Hindlimb muscle (tissue), 1 donor: ENCODE measurements at places on chromosomes 2 and 18. TPM values are rescaled to one million over a fixed set of nuclear protein-coding genes. Genes with fewer than 3 reads are reported as not detected.

SLC4A3 gene
- polyA plus RNA-seq = 12.8 TPM

HOXD12 gene
- not detected for polyA plus RNA-seq

ASXL3 gene
- 4.7 TPM for polyA plus RNA-seq

RFX8 gene
- polyA plus RNA-seq = 1.9 TPM

FBXO48 gene
- 1.8 TPM for polyA plus RNA-seq

SERTAD2 gene
- 30.7 TPM for polyA plus RNA-seq

SERPINB12 gene
- 1.3 TPM for polyA plus RNA-seq

SPEG gene
- polyA plus RNA-seq = 208 TPM

ITGA4 gene
- polyA plus RNA-seq = 27.1 TPM

TMEM37 gene
- polyA plus RNA-seq = 11.1 TPM

TMEM198 gene
- polyA plus RNA-seq = 3.6 TPM

TGFA gene
- 0.57 TPM for polyA plus RNA-seq

C1GALT1C1L gene
- polyA plus RNA-seq = 1.3 TPM

DNA sequence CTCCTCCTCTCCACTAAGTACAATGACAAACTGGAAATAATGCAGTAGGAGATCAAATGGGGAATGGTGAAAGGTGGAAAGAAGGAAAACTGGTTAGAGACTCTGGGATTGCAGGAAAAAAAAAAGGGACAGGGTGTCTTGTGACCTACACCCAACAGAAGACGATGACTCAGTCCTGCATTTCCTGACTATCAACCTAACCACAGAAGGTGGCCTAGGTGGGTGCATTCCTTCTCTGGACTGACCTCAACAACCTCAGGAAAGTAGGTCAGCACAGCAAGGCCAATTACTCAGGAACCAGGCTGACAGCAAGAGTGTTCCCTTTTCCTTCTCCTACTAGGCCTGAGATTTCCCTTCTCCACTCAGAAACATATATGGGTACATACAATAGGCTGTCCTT is 1386.4 kb upstream of the ZEB2 start:
- DNase-seq = no peak

- DNase-seq = no peak
These were observed 38.6 kb upstream of the PLB1 start for GRCh38 chr2:28457237-28457636.

DNA sequence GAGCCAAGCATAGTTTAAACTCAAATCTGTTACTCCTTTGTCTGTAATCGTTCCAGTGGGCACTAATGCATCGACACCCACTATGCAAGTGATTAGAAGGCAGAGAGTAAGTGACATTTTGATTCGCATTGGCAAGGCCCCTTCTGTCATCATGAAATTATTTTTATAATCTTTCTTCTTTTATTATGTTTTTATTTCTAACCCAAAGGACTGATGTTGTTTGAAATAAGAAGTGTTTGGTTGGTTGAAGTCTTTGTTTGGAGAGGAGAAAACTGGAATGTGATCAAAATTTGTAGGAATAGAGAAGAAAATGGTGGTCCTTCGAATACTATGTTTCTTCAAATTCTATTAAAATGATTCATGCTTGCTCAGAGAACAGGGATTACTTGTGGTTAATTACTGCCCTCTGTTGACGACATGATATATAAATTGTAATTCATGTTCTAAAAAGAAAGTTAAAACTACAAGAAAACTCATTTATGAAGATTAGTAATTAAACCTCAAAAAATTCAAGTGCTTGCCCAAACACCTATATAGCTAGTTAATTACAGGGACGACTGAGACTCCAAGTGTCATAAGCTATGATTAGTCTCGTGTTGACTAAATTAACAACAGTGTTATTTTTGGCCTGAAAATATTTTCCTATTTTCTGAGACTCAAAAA is 26.4 kb upstream of the TFPI start:
- peak; percentile 59 for DNase-seq

DNA sequence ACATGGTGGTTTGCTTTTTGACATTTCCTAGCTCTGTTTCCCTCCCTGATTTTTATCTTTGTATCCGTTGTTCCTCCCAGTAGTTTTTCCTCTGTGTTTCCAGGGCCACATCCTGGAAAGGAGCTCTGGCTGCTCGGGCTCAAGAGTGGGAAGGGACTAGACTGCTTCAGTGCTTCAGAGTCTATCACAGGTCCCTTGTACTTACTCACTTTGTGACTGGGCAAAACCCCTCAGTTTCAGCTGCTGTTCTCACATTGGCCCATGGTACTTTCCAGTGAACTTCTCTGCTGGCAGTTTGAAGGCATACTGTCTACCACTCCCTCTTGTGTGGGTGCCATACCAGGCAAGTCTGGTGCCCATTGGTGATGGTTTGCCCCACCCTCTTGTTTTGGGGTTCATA is 7.5 kb upstream of the STAMBP start:
- no peak for DNase-seq

DNA sequence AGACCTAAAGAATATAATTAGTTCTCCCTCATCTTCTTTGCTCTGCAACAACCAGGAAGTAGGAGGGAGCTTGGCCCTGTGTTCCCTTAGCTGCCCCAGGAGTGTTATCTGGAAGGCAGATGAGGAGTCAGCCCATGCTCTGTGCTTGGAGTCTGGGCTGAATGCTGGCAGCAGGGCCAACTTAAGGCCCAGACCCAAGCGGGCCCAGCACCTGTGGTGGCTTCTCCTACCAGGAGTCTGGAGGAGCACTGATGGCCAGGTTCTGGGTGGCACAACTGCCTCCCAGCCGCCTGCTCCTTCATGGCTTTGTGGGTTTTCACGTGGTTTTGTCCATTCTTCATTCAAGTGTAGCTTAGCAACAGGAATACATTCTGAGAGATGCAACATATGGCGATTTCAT is 1910.7 kb upstream of the LRRTM1 start:
- no peak for DNase-seq

GRCh38 chr2:7594211-7594610 is 677.0 kb downstream of the RNF144A start:
- no peak for DNase-seq

DNA sequence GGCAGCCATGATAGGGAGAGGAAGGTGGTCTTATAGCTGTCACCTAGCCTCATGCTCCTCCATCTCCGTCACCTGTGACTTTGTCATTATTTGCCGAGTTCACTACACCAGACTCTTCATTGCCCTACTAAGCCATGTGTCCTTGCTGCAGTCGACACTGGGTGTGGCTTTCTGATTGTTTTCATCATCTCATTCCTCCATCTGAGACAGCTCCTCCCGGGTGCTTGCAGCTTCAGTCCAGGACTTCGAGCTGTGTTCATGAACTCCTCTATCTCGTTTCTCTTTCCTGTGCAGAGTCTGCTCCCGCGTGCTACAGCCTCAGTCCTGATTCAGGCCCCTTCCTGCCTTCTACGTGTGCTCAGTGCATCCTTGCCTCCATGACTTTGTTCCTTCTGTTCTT is 295.1 kb upstream of the TNP1 start:
- no peak for DNase-seq

GRCh38 chr2:226131299-226131784 is 668.3 kb downstream of the IRS1 start:
- no peak for DNase-seq

DNA sequence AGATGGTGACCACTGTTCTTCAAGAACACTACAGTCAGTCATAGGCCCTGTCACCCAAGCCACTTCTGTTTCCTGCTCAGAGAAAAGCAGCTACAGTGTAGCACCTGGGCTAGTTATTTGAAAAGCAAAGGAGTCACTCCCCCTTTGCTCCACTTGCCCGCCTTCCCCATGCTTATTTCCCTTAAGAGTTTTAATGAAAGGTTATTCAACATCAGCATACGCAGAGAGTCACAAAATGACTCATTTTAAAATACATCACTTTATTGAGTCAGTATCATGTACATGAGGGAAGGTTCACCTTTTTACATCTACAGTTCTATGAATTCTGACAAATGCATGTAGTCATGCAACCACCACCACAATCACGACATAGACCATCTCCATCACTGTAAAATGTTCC is 71.3 kb downstream of the TNFRSF11A start:
- DNase-seq = no peak

GRCh38 chr2:159903443-159904126 is 105.6 kb upstream of the CD302 start:
- DNase-seq = no peak

- DNase-seq = no peak
These were observed 67.3 kb upstream of the CABLES1 start for GRCh38 chr18:23068011-23068410.

DNA sequence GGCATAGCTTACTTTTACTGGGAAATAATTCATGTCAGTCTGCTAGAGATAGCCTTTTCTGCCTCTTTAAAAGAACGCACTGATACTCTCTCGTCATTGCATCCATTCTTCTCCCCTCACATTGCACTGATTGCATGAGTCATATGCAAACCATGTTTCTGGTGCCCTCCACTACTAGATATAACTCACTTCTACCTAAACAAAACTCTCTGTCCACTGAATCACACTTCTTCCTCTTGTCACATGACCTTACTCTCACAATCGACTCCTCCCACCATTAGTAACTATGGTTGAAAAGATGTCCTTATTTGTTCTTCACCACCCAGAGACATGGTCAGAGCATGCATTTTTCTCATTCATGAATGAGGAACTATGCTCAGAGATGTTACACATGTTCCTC is 158.0 kb downstream of the CSRNP3 start:
- no peak for DNase-seq

DNA sequence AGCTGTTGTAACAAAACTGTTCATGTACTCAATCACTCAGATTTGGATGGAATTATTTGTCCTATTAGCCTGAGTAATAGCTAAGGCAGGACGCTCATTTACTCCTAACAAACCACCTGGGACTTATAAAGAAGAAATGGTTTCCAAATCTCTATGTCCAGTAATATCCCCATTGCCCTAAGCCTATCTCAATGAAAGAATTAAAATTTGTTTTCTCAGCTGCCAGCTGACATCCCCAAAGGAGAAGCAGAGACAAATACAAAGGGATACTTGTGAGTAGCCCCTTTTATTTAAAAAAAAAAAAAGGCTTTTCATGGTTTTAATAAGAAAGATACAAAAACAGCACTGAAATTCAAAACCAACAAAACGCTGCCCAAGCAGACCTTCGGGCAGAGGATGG is 211.4 kb upstream of the PARD3B start:
- no peak for DNase-seq

DNA sequence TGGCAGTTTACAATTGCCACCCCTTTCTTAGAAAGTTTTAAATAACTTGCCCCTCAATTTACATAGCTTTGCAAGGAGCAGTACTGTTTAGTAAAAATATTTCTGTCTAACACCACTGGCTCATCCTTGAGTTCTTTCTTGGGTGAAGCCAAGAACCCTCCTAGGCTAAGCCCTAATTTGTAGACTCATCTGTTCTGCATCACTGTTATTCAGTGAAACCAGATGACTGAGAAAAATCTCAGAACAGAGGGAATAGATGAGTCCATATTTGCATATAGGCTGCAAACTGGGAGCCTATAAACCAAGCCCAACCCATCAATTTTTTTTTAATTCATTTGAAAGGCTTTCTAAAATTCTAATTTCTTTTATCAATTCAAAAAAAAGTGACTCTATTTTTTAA is 161.4 kb upstream of the TFPI start:
- no peak for DNase-seq

DNA sequence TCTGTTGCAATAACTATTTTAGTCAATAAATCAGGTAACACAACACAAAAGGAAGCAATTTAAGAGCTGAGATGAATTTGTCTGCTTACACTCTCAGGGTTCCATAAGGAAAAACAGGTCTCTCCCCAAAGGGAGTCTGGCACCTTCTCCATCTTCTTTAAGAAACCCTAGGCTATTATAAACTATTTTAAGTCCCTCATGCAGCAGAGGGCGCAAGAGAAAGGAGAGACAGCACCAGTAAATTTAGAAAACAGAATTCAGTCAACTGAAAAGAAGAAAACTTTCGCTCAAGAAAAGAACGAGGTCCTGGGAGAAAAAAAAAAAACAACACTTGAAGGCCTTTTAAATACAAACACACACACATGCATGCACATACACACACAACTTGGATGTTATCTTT is 19.1 kb downstream of the SULT1C4 start:
- no peak for DNase-seq

GRCh38 chr2:83481436-83481835 is 977.6 kb downstream of the SUCLG1 start:
- peak; percentile 26 for DNase-seq

DNA sequence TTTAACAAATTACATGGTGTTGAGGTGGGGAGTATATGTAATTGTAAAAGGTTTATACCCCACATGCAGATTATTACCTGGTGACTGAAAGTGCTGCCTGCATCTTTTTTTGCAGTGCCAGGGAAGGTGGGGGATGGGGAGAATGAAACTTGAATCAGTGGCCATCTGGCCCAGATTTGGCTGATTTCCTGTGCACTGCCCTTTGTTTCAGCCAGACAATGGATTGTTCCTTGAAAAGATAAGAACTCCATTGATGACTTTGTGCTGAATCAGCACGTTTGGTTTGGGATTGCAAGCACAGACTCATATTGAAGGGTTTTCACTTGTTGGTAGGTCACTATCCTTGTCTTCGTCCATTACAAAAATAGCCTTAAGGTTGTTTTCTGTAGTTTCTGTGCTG is 20.9 kb downstream of the GREB1L start:
- DNase-seq = no peak
